Stimulated activated CD4-positive, alpha-beta T cell treated with anti-CD3 and anti-CD28 coated beads, Interleukin-15, amount 100 ng/mL, for 1 hour (primary cell): ENCODE measurements at places on chromosomes 12 and 14.

DNA sequence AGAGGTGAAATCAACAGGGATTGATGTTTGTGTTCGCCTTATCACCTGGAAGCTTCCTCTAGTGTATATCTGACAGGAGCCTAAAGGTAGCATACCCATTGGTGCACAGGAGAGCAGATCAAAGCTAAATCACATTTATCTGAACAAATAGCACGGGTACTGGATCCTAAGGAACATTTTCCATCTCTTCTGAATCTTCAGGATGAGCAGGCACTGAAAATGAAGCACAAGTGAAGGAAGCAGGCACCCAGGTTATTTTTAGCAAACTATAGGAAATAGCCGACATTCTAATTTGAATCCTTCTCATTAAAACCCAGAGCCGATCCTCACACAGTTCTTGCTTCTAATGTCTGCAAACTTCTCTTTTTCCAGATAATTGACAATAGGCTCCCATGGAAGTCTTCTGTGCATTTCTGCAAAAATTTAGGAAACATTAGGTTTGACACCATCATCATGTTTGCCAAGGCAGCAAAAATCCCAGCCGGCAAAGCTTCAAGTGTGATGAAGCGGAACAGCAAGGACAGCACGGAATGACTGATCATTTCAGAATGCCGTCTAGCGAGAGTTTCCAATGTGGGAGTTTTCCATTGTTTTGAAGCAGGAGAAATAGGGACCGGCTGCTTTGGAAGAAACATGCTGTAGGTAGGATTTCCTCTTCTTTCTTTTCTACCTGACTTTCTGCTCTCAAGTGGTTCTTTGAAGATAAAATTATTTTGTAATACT, 24.3 kb upstream of the RGS6 start:
- DNase-seq: no peak

- no peak for DNase-seq
Measured at GRCh38 chr12:76060111-76060510, 24.4 kb downstream of the NAP1L1 start.

DNA sequence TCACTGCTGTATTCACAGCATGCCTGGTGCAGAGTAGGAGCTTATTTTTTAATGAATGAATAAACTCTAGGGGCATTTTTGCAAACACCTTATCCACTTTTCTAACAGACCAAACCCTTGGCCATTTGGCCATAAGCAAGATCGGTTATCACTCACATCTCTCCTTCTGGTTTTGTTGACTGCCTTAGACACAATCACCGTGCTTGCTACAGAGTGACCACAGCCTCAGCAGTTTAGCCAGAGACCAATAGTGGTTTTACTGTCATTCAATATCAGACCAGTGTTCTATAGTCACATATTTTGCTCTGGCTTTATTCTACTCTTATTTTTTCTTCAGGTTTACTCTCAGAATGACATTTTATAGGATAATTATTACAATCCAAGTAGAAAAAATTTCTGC, 2.2 kb downstream of the KLRB1 start:
- DNase-seq: no peak

DNA sequence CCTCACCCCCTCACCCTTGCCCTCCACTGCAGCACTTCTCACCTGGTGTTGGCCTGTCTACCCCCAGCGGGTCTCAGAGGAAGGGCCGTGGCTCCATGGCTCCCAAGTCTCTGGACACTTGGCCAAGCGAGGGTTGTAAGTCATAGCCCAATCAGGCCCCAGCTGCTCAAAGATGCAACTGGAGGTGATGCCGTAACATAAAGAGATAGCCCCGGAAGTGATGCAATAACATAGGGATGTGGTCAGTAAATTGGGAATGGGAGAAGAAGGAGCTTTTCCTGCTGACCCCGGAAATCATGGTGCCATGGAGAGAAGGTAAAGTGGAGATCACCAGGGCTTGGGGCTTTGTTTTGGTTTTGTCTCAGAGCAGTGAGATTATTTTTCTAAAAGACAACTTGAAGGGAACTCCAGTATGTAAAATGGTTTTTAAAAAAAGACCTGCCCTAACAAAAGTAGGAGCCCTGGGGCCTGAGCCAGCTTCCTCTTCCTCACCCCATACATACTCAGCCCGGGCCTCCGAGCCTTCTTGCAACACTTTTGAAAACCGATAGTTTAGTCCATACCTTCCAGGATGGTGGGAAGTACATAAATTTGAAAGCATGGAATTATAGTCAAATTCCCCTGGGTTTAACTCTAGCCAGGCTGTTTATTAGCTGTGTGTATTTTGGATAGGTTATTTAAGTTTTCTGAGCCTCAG, 212.5 kb downstream of the CRADD start:
- DNase-seq: no peak

DNA sequence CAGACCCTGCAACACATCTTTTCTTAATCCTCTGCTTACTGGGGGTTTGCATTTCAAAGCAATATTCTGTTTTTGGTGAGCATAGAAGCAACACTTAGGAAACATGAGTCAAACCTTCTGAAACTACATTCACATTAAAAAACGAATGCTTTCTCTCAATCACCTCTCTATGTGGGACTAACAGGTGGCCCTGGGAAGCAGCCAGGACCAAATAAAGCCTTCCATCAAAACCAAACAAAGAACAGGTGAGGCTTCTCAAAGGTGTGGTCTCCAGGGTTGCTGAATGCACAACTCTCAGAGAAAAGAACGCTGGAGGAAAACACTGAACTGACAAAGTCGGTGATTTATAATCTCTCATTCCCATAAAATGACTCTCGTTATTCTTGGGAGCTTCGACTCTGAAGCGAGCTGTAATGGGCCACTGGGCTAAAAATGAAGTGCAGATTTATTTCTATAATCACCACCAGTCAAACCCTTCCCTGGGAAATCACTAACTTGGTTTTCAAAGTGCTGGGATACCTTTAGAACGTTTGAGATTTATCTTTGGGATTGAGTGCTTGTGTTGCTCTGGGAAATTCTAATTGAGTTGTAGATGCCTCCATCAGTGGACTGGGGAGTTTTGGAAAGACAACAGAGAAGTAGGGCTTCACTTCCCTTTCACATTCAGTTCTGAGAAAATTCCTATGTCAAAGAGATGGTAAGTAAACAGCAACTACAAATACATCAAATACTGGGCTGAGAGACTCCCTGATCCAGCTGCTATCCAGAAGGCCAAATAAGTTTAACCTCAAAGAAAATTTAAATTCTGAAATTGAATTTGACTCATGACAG, 262.0 kb upstream of the TMPO start:
- no peak for DNase-seq

DNA sequence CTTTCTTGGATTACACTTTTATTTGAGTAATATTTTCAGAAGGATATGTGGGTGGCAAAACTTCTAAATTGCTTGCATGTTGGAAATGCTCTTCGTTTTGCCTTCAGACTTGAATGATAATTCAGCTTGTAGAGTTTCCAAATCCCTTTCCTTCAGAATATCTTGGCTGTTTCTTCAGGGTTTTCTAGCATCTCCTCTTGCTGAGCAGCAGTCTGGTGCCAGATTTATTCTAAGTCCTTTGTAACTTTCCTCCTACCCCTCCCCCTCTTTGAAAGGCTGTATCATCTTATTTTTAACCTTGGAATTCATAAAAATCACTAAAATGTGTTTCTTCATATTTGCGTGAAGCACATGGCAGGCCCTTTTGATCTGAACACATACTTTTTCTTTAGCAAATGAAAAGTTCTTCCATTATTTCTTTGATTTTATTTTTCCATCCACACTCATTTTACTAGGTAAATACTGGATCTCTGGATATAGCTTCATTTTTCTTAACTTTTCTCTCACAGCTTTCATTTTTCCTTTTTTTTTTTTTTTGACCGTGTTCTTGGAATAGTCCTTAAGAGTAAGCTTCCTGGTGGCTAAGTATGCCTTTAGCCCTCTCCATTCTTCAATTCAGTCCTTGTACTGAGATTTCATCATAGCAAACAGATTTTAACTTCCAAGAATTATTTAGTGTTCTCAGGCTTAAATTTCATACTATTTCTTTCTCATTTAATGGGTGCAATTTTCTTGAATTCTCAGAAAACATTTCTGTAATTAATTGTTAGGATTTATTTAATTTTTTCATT, 102.0 kb downstream of the SLC38A4 start:
- no peak for DNase-seq

- no peak for DNase-seq
Measured at GRCh38 chr12:121748571-121749265, 36.2 kb downstream of the TMEM120B start.

- no peak for DNase-seq
Measured at GRCh38 chr14:74913986-74914573, 9.0 kb downstream of the RPS6KL1 start.

GRCh38 chr12:121697093-121697698, 15.4 kb upstream of the TMEM120B start:
- no peak for DNase-seq

GRCh38 chr12:67786086-67786485, 137.5 kb downstream of the DYRK2 start:
- DNase-seq: no peak

DNA sequence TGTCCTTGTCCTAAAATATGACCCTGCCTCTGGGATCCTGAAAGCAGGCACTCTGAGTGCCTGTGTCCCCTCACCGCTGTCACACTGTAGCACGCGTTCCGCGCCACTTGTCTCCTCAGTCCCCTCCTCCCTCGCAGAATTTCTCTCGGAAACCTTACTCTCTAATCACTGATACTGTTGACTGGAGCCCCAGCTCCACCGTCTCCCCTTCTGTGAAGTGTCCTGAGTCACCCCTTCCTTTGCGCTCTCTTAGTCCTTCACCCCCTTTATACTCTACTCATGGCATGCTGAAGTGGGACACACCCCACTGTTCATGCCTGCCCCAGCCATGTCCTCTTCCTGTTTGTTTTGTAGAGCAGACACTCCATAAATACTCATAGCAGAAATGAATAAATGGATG, 104.7 kb downstream of the ZNF664 start:
- no peak for DNase-seq
